ENCODE measurements at places on chromosomes 5 and 9. TPM values are rescaled to one million over a fixed set of nuclear protein-coding genes. Genes with fewer than 3 reads are reported as not detected.

Gene CCNI2
- total RNA-seq = 0.06 TPM

DNA sequence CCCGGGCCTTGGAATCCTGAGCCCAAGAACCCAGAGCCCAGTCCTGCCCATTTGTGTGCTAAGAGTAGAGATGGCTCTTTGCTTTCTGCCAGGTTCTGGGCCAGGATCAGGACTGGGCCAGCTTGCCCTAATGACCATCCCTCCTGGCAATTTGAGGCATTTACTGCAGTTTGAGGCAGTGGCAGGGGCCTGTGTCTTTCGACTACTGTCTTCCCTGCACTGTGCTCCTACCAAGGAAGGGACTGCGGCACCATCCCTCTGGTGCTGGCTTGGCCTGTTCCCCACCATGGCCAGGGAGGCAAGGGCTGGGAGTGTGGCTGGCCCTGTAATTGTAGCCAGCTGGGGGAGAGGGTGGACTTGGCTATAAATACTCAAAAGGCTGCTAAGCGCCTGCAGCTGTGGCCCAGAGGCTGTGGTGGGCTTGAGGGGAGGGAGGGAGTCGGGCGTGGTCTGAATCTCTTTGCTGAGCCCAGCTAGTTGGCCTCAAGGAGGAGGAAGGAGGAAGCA, 4.6 kb downstream of the ENHO start:
- no peak for DNase-seq

GRCh38 chr5:133298447-133298846, 246.6 kb downstream of the HSPA4 start:
- DNase-seq = no peak

DNA sequence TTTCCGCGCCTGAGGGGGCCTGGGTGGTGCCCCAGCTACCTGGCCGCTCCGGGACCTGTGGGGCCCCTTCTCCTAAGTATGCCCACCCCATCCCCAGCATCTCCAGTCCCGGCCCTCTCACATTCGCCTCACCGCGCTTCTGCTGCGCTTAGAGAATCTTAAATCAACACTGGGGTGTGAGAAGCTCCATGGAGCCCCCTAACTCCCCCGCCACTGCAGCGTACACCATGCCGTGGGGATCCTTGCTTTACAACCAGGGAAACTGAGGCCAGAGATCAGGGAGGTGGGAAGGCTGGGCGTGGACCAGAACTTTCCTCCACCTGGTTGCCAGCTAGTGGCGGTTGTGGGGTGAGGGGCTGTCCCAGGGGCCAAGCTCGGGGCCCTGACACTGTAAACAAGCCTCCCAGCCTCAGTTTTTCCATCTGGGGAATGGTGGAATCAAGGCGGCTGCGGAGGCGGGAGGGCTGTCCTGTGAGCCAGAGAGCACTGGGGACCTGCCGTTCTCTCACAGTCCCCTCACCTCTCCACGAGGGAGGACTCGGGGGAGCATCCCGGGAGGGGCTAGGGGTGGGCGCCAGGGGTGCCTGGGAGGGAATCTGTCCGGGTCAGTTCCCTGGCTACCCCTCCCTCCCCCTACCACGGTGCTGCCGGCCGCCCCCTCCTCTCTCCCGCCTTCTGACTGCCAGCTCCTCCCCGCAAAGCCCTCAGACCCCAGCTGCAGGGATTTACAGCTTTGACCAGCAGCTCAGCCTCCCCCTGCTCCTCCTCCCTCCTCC, 161.2 kb downstream of the C9orf50 start:
- DNase-seq = no peak

- DNase-seq = peak; percentile 67
Measured at GRCh38 chr9:77927265-77927664, 104.3 kb downstream of the GNAQ start.

Gene NEUROG1
- not detected for total RNA-seq

Gene C9orf43
- 0.19 TPM for total RNA-seq

DNA sequence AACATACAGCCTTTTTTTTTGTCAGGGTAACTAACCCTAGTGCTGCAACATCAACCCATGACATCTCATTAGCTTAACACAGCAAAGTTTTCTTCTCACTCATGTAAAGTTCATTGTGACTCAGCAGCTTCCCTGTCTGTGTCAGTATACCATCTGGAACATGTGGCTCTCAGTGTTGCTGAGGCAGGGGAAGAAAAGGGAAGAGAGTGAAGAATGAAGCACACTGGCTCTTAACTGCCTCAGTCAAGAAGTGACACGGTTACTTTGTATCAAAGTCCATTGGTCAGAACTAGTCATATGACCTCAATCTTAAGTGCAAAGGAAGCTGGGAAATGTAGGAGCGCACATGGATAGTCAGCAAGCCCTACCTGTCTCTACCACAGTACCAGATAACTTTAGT, 185.0 kb upstream of the ELL2 start:
- peak; percentile 72 for DNase-seq

DNA sequence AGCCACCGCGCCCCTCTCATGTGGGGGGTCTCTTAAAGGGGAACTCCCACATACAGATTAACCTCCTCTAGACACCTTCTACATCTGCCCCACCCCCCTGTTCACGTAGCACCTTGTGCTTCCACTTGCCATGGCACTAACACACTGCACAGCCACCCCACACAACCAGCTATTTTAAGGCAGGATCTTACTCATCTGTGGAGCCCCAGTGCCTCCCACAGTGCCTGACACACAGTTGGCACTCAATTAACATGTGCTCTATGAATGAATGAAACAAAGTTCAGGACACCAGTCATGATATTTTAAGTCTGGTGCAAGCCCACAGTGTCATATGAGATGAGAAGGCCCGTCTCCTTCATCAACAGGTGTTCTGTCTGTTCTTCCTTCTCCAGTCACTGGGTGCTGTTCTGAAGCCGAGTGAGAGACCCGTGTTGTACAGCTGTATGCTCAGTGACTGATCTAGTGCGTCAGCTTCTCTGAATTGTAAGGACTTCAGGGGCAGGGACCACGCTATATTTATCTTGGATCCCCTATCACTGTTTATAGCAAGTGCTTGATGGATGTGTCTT, 149.1 kb downstream of the TLE1 start:
- DNase-seq = no peak

DNA sequence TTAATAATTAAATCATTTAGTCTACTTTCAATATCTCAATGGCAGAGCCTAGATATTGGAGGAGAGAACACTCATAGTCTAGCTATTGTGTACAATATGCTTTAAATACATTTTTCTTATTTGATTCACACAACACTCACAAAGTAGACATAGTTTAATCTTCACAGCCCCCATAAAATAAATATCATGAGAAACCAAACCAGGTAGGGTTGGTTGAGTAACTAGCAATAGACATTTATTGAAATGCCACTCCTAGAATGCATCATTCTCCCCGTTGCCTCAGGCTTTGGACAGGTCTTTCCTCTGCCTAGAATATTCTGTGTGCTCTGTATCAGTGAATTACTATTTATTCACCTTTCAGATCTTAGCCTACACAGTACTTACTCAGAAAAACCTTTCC, 141.9 kb downstream of the CEMIP2 start:
- no peak for DNase-seq

- DNase-seq = no peak
Measured at GRCh38 chr5:12110629-12111028, 206.4 kb upstream of the CTNND2 start.

Gene PDZD2
- not detected for total RNA-seq

Gene SHOC1
- not detected for total RNA-seq

Gene KCNN2
- total RNA-seq = 0.46 TPM

DNA sequence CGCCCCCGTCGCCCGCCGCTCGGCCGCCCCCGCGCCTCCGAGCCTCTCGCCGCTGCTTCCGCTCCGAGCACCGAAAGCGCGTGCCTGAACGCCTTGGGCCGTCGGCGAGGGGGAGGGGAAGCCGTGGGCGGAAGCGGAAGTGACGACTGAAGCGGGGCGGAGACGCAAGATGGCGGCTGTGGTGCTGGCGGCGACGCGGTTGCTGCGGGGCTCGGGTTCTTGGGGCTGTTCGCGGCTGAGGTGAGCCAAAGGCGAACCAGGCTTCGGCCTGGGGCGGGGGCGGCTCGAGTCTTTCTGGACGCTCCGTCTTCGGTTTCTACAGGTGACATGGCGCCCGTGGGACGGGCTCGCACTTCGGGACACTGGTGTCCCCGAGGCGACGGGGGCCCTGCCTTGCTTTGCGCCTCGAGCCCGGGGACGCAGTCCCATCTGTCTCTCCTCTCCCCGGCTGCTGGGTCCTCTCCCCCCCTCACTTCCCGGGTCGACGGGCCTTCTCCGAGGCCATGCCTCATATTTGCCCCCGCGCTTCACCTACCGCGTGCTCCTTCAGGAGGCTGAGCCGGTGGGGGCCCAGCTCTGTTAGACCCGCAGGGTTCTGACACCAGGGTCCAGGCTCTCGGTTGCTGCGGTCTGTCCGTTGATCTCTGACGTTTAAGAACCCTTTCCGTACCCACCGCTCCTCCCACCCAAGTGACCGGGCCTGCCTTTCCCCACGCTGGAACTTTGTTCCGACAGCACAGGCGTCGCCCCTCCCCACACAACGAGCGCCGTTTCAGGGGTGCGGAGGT, at the start of the genes ENTR1 and PMPCA:
ENTR1 (minus strand) TSS at position 115 of the 788 bp plus-strand sequence. CDS start 217 bp downstream, outside the sequence.
PMPCA (plus strand) TSS at position 159 of the 788 bp plus-strand sequence; CDS start at position 170, 11 bp downstream.
- peak; percentile 79 for DNase-seq

- DNase-seq = no peak
Measured at GRCh38 chr5:94039101-94039500, 297.7 kb upstream of the POU5F2 start.

- no peak for DNase-seq
Measured at GRCh38 chr5:142937374-142937773, 167.2 kb downstream of the ARHGAP26 start.

DNA sequence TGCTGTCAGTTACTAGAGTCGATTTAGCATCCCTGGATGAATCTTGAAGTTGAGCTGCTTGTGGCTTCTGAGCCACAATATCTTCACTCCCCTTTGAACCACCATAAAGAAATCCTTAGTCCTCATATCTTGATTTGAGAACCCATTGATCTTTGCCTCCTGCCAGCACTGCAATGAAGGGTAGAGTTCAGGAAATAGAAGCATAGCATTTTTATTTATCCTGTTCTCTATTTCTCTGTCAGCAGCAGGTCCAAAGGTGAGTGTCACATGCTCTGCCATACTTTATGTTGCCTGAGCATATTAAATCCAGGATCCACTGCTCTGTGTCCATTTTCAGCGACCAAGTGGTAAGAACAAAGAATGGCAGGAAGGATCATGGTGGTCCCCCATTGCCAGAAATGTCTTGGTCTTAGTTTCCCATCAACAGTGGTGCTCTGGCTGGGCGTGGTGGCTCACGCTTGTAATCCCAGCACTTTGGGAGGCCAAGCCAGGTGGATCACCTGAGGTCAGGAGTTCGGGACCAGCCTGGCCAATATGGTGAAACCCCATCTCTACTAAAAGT, 80.2 kb upstream of the PANK3 start:
- no peak for DNase-seq

- no peak for DNase-seq
Measured at GRCh38 chr5:155529362-155529761, 515.8 kb downstream of the KIF4B start.

DNA sequence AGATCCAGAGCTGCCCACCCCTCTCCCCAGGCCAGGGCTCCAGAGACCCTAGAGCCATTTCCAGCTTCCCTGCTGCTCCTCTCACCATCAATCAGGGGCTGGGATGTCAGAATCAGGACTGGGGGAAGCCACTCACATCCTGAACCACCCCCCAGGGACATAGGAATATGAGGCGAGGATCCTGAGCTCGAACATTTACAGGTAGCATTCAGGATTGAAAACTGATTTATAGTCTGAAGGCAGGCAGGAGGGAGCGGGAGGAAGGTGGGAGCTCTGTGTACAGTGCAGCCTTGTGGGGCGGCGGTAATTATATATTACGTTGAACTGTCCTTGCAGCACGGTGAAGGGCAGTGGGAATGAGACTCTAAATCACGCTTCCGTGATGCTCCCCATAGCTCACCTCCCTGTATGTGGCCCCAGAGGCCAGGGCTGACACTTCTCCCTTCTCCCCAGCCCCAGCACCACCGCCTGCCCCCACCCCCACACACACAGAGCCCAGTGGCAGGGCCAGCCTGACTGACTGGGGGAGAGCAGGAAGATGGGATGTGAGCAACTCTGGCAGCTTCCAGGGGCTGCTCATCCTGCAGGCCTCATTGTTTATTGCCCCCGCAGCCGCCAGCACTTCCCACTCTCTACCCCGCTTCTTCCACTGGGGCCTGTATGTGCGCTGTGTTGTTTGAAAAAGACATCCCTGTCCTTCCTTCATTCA, 76.0 kb upstream of the HSPA9 start:
- no peak for DNase-seq

GRCh38 chr5:9251379-9251980, 294.4 kb downstream of the SEMA5A start:
- peak; percentile 44 for DNase-seq

Gene SPINK13
- not detected for total RNA-seq

DNA sequence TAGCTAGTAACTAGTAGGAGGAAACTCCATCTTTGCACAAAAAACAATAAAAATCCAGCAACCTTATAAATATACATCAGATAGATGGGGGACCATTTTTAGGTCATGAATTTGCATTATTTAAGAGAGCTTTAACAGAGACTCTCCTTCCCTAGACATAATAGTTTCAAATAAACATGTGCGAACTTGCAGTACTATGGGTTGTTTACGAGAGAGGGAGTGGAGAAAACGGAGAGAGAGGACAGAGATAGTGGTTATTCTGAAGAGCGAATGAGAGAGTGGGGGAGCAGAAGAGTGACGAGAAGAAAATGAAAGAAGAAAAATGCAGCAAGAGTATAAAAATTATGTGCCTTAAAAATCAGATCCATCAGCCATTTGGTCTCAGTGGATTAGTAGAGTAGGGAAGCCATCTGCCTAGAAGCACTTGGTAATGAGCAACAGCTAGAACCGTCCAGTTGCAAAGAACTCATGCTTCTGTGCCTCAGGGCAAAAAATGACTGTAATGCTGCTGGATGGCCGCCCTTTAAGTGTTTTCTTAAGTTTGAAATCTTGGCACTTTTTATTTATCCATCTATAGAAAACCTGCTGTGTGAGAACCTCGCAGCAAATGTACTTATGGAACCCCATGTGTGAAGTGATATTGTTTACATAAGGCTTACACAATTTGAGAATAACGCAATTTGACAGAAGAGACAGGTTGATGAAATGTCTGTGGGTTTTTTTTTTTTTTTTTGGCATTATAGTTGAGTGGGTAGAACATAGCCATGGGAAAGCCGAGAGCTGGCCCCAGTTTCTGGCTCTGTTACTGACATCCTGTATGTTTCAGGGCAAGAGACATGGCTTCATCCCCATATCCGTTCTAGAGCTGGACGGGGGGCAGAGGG, 95.6 kb upstream of the ZNF608 start:
- no peak for DNase-seq

DNA sequence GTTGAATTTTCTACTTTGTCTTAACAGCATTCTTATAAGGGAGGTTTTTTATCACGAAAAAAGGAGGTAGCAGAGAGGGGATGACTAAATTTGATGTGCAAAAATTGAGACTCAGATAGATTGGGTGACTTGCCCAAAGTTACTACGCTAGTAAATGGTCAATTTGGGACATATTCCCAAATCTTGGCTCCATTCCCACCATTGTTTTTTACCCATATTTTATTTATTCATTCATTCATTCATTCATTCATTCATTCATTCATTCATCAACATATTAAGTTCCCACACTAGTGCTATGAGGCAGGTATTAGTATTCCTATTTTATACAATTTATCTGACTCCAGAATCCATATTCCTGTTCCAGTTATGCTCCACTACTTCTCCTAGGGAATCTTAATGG, 85.6 kb downstream of the HACD4 start:
- DNase-seq = no peak

Measured in LHCN-M2 (cell line).